ENCODE measurements at places on chromosomes 1 and 21. TPM values are rescaled to one million over a fixed set of nuclear protein-coding genes. Genes with fewer than 3 reads are reported as not detected.

The PRELP gene
- total RNA-seq = 0.02 TPM

The DNAH14 gene
- 13.3 TPM for total RNA-seq

The OR6P1 gene
- not detected for total RNA-seq

The SLAMF8 gene
- total RNA-seq = 0.22 TPM
